Kidney (tissue), 22 donors: ENCODE measurements at places on chromosomes 16 and 17. TPM values are rescaled to one million over a fixed set of nuclear protein-coding genes. Genes with fewer than 3 reads are reported as not detected.

DNA sequence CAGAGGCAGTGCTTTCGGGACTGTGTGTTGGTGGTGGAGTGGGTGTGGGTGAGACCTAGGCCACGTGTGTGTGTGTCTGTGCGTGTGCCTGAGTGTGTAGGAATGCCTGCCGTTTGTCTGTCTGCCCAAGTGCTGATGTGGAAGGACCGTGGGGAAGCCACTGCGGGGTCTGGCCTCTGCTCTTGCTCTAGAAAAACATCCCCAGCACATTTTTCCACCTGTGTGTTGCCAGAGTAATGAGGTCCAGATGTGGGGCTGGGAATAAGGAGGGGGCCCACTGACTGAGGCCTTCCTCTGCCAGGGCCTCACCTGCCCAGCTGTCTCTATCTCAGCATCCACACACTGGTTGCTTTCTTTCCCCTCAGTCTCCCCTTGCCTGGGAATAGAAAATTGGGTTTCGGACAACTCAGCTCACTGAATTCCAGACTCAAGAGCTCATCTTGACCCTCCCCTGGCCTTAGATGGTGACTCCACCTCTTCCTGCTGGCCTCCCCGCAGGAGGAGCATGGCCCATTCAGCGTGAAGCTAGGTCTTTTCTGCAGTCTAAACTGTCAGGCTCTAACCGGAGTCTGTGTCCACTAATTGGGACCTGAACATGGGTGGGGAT, 7.6 kb downstream of the SGCA start:
- DNase-seq, result no peak

DNA sequence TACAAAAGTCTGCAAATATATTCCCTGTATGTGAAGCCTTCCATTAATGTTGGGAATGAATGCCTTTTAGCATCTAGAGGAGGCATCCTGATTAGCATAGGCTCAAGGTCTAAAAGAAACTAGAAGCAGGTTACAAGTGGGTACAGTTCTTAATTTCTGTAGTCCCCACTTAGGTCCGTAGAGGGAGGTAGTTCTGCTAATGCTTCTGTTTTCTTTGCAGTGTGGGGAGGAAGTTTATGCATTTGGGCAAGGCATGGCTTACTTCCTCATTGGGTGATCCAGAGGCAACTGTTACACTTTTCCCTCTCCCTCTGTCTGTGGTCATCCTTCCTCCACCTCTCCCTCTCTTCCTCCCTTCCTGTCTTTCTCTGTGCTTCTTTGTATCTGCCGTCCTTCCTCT, 108.4 kb upstream of the ZKSCAN2 start:
- no peak for DNase-seq

GRCh38 chr17:81483085-81483861, 29.3 kb downstream of the ACTG1 start:
- DNase-seq, result peak; percentile 84

DNA sequence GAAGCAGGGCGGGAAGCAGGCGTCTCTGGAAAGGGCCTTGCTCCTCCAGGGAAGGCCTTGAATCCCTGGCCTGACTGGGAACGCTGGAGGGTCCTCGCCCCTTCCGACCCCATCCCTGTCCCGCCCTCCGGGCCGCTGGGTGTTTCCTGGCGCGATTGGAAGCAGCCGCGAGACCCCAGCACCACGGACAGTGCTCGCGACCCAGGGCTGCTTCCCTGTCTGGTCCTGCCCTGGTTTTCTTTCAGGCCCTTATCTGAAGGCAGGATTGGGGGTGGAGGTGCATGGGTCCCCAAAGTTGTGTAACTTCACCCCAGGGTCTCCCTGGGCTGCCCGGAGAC, 2.1 kb downstream of the MGAT5B start:
- DNase-seq, result no peak

DNA sequence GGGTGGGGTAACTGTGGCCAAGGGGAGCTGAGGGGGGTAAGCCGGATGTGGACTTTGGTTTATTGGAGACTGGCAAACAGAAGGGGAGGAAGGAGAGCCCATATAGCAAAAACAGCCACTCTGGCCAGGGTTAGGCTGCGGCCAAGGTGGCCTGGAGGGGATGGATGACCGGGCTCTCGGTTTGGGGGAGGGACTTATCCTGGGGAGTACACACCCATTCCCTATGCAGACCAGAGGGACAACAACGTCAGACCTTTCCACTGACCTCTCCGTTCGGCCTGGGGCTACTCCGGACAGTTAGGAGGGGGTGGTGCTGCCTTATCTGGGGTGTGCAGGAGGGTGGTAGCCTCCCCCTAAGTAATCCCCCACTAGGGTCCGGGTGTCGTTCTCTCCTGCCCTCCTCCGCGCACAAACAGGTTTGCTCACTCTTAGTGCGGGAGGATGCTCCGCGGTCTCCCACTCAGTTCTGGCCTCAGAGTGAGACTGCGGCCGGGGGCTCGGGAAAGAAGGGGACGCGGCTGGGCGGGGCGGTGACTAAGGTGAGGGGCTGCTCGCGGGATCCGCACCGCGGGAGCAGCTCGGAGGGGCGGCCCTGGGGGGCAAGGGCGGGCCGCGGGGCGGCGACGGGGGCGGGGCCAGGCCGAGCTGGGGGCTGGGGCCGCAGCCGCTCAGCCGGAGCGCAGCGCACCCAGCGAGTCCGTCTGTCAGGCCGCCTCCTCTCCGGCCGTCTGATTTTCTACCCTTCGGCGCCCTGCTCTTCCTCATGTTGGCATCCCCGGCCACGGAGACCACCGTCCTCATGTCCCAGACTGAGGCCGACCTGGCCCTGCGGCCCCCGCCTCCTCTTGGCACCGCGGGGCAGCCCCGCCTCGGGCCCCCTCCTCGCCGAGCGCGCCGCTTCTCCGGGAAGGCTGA, at the start of gene WNK4:
WNK4 (plus strand) TSS at position 675 of the 915 bp plus-strand sequence; CDS start at position 764, 89 bp downstream.
- DNase-seq, result peak; percentile 78

GRCh38 chr16:87792205-87792565, 26.4 kb upstream of the KLHDC4 start:
- DNase-seq, result no peak

SEC14L1 gene
- 157 TPM for total RNA-seq

DNA sequence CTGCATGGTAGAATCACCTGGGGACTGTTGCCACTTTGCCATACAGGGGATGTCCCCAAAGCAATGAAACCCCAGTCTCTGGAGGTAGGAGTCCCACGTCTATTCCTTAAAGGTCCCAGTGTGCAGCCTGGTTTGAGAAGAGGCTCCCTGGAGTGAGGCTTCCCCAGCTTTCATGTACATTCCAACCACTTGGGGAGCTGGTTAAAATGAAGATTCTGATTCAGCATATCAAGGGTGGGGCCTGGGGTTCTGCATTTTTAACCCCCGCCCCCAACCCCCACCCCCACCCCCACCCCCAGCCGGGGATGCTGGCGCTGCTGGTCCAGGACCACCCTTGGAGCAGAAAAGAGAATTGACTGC, 241.2 kb downstream of the FOXL1 start:
- DNase-seq, result no peak
